NT2/D1 (cell line): ENCODE measurements at places on chromosomes 3 and 15.

GRCh38 chr3:100463002-100463401 lies 29.4 kb upstream of the TMEM45A start:
- DNase-seq: no peak

- DNase-seq: no peak
These were observed 32.3 kb downstream of the NKIRAS1 start for GRCh38 chr3:23884481-23884880.

DNA sequence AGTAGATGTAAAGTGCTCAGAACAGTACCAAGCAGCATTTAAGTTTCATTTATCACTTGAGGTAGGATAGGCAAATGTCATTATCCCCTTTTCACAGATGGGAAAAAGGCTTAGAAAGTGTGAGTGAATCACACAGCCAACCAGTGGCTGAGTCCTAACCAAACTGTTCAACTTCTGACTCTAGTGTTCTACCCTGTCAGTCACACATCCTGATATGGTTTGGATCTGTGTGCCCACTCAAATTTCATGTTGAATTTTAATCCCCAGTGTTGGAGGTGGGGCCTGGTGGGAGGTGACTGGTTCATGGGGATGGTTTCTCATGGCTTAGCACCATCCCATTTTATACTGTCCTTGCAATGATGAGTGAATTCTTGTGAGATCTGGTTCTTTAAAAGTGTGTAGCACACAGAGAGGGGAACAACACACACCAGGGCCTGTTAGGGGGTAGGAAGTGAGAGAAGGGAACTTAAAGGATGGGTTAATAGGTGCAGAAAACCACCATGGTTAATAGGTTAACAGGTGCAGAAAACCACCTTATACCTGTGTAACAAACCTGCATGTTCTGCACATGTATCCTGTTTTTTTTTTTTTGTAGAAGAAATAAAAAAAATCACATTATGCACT lies 304.7 kb downstream of the SUCLG2 start:
- no peak for DNase-seq

DNA sequence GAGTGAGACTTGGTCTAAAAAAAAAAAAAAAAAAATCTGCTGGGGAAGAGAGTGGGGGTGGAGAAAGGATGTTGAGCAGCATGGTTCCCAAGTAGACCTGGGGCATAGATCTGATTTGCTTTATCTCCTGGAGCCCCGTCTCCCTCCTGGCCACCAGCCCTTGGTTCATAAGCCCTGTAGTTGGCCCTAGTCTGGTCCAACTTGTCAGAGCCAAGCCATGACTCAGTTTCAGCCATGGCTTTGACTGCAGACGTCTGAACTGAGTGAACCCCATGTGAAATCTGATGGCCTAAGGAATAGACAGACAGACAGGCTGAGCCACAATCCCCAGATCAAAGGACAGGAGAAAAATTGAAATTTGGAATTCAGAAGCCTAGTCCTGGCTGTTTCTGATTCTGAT lies 2.0 kb upstream of the CILP start:
- DNase-seq: no peak

GRCh38 chr3:63654211-63654610 lies 1.7 kb downstream of the SNTN start:
- DNase-seq: no peak

- no peak for DNase-seq
These were observed 2.1 kb upstream of the IQSEC1 start for GRCh38 chr3:13075318-13075717.

- DNase-seq: no peak
These were observed 360.2 kb downstream of the ZNF385D start for GRCh38 chr3:21390856-21391255.

- no peak for DNase-seq
These were observed 44.5 kb upstream of the KIF23 start for GRCh38 chr15:69369631-69370030.

GRCh38 chr3:10515396-10515795 lies 10.0 kb upstream of the ATP2B2 start:
- DNase-seq: no peak

DNA sequence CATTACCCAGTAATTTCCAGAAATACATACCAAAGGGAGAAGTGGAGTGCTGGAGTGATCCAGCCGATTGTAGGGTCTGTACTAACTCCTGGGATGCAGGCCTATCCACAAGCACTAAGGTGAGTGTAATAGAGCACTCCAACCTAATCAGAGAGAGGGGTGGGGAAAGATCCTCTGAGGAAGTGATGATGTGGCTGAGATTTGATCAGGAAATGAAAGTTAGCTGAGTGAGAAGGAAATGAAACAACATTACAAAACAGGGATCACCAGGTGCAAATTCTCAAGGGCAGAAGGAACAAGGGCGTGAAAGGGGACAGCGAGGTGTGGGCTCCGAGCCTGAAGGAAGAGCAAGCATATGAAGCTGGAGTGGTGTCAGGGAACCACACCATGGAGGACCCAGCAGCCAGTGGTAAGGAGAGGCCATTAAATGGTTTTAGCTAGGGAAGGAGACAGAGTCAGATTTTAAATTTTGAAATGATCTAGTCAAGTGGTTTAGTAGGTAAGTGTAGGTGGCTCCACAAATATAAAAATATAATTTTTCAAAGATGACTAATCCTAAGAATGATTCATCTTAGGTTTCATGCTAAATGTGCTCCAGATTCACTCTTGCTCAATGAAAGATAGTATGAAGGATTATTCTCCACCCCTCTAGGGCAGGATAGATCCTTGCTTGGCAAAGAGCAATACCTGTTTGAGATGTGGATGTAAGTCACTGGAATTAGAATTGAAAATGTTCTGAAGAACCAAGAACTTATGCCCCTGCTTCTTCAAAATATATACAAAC lies 348.7 kb downstream of the TBL1XR1 start:
- DNase-seq: no peak
